ENCODE measurements at places on chromosomes 13 and 19.

- peak; percentile 81 for DNase-seq
Observed at GRCh38 chr13:90968166-90968904, 379.2 kb upstream of the MIR17HG start.

DNA sequence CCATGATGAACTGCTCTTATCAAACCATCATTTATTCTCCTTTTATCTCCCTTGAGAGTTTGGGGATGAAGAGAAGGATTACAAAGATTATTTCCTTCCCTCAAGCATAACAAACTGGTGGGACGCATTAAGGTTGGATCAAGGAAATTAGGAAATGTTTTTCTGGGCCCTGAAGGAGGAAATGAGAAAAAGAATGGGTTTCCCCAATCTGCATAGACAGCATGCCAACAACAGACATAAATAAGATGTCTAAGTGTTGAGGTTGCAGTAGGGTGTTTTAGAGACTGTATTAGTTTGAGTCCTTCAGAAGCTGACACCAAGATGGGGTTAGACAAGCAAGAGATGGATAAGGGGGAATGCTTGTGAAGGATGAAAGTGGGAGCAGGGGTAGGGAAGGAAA, 7.3 kb downstream of the EPSTI1 start:
- DNase-seq: no peak

- DNase-seq: no peak
Observed at GRCh38 chr19:15563325-15563794, 51.7 kb upstream of the CYP4F8 start.

DNA sequence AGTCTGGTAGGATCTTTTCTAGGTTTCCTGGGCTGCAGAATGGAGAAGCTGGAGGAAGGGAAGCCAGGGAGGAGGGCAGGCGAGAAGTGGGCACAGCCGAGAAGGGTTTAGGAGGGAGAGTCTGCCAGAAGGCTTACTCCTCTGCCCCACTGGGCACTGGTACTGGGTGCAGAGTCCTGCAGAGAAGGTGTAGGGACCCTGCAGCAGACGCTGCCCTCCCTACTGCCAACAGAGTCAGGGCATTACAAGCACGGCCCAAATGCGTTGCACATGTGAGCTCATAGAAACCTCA, 726 bp upstream of the PEPD start:
- no peak for DNase-seq

- no peak for DNase-seq
Observed at GRCh38 chr13:66159511-66159910, 1070.6 kb downstream of the PCDH9 start.

DNA sequence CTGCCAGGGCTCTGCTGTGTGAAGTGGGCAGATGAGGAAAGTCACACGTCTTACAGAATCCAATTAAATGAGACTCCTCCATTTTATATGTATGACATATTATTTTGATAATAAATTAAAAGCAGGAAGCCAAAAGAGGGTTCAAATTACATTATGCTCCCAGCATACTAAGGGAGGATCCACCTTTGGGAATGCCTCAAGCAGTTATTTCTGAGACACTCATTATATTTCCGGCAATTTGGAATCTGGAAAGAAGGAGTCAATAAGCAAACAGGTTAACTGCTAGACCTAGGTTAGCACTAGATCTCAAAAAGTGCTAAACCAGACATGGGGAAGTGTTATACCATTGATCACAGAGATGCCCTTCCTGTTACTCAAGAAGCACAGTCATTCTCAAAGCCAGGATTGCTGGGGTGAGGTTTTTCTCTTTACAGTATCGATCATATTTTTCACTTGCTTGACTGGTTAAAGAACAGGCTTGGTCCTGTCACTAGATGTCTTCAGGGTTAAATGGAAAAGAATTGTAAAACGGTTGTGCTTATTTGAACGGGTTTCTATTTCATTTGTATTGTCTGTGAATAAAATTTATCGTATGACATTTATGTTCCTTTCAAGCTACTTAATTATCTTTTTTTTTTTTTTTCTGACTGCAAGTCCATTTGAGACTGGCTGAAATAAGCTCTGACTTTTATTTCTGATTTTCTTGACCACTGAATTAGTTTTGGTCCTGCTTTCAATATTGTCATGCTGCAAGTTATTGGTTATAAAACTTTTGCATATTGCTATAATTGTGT, 523.2 kb downstream of the KLF12 start:
- peak; percentile 69 for DNase-seq

DNA sequence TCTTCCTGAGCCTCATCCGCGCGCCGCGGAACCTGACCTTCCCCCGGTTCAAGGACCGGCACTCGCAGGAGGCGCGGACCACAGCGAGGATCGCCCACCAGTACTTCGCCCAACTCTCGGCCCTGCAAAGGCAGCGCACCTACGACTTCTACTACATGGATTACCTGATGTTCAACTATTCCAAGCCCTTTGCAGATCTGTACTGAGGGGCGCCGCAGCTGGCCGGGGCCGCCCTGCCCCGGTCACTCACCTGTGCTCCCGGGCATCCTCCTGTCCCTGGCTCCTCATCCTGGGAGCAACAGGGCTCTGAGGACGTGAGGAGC, 23.9 kb upstream of the KCTD15 start:
- no peak for DNase-seq

GRCh38 chr19:47626238-47626637, 17.3 kb downstream of the BICRA start:
- no peak for DNase-seq

DNA sequence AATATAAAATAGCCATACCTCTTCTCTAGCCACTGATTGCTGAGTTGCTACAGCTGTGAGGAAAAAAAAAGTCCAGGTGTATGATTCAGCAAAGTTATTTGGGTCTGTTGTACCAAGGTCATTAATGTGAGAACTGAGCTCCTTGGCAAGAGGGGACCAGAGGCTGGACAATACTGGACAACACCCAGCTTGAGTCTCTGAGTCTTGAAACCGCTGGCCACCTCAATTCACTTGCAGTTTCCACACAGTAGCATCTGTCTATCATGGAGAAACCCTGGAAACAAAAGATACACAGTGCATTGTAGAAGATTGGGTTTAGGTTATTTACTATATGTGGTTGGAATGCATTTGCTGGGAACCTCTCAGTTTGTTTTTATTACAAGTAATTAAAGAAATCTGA, 60.4 kb downstream of the WDFY2 start:
- DNase-seq: no peak

GRCh38 chr13:71054358-71054757, 812.6 kb downstream of the DACH1 start:
- no peak for DNase-seq

DNA sequence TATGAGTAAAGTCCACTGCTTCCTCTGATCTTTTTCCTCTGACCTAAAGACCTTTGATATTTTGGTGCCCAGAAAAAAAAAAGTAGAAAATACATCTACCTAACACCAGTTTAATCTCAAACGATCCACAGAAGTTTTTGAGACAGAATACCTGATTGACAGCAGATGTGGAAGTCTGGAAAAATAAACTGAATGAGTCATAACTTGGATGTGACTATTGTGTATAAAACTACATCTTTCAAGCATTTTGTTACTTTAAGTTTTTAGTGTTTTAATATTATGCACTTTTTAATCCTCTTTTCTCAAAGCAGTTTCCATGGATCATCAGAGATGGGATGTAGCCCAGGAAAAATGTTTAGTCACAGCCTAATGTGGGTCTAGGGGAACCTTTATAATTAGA, 216.1 kb downstream of the SLITRK1 start:
- DNase-seq: no peak

GRCh38 chr13:71214821-71215220, 652.2 kb downstream of the DACH1 start:
- DNase-seq: no peak

DNA sequence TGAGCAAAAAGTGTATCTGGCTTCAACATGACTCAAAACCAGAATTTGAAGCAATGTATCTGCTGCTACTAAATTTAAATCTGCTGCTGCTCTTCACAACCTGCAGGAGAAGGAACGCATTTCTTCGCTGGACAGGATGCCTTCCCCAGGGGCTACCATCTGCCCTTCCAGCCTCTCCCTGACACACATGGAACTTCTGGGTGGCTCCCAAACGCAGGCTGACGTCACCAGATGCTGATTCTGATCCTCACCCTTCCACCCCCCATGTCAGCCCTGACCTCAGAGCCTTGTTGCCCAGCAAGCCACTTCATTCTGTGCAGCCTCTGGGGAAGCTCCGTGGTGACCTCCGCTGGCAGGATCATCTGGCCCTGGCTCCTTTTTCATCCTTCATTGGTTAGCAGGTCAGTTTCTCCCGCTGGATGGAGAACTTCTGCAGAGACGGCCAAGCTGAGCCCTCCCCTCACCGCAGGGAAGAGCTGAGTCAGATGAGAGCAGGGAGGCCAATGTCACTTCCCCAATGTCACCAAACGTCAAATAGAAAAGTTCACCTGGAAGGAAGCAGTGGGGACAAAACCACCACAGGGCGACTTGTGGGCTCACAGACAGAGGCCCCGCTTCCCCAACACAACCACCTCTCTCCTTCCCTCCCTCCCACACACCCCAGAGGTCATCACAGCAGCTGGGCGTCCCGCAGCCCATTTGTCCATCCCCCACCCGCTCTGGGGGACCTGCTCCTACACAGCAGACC, 14.0 kb upstream of the RAB20 start:
- DNase-seq: peak; percentile 50

- no peak for DNase-seq
Observed at GRCh38 chr13:24293746-24294145, 15.6 kb upstream of the C1QTNF9 start.

DNA sequence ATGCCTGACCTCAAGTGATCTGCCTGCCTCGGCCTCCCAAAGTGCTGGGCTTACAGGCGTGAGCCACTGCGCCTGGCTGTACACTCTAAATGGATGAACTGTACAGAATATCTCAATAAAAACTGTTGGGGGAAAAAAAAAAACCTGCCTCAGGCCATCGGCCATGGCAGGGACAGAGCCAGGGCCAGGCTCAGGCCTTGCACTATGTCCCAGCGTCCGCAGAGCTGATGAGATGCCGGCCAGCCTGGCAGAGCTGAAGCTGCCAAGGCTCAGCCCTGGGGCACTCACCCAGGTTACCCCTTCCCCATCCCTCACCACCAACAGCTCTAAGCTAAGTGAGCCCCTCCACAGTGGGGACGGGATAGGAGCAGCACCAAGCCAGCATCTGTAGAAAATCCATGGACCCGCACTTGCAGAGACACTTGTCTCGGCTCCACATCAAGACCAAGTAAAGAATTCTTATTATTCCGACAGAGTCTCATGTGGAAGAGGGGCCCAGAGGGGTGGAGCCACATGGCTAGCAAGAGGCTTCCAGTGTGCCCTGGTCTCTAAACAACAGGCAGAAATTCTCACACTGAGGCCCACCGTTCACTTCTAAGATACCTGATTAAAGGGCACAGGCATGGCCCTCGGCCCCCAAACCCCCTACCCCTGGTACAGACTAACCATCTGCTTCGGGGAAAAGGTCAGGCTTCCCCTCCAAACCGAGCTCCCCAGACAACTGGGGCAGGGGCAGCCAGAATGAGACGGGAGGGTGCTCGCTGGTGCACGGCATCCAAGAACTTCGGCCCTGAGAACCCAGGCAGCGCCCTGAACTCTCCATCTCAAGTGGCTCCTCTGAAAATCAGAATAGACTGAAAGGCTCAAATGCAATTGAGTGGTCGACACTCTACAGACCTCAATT, 5.8 kb downstream of the PPP6R1 start:
- DNase-seq: no peak

GRCh38 chr19:48122421-48122820, 11.8 kb upstream of the PLA2G4C start:
- no peak for DNase-seq

GRCh38 chr13:99367106-99367616, 60.0 kb upstream of the GPR183 start:
- no peak for DNase-seq

GRCh38 chr19:48192750-48193149, 22.3 kb downstream of the ZSWIM9 start:
- DNase-seq: no peak

DNA sequence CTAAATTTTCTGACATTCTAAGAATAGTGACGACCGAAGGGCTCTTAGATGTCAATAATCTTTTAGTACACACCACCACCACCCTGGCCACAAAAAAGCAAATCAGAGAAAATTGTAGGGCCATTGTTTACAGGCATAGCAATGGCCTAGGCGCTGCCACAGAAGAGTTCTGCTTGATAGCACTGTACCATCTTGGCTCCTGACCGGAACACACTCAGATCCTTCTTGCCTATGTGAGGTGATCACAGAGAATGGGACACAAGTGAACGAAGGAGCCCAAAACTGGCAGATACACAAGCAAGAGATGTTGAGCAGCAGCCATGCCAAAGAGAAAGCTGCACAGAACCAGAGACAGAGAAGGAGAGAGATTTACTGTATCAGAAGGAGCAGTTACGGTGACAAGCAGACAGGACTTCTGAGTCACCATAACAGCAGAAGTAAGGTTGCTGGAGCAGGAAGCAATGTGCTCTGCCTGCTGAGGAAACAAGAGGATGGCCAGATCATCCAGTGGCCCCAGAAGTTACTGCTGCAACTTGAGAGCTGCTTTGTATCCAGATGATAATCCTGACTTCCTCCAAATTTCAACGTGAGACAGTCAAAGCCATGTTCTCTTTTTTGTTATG, 105.2 kb downstream of the SLITRK6 start:
- DNase-seq: no peak

DNA sequence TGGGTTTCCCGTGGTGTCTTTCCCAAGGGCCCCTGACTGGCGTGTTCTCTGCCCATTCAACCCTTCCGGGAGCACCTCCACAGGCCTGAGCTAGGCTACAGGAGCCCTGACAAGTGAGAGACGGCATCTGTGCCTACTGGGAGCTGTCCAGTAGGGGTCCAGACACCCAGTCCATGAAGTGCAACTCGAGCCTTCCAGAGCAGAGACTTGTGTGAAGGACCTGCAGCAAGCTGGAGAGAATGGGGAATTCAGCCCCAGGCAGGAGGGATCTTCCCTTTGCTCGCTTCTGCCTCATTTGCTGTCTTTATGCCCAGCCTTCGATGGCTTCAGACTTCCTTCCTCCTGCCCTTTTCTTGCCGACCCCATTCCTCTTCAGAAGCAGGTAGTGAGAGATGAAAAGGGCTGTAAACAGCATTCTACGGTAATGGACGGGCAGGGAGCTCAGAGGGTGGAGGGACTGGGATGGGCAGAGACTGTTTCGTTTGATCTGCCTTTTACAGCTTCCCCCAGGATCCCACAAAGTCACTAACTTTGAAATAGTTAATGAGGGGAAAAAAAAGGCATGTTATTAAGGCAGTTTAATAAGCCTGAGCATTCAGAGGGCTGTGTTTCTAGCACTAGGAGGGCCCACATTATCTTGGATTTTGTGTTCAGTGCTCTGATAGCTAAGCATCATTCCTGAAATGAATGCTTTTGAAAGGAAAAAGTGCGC, 327.6 kb downstream of the FGF9 start:
- DNase-seq: no peak

DNA sequence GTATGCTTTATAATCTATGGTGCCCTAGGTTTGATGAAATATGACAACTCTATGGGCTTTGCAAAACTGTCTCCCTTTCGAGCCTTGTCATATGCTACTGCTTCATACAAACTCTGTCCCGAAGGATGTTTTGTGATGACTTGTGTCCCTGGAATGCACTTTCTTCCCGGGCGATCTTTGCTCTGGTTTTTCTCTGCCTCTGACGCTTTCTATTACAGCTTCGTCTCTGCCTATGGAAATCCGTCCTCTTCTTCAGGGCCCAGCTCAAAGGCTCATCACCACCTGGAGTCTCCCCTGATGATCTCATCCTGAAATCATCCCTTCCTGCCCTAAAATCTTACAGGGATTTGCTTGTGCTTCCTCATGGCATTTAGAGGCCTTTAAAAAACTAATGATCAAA, 191.5 kb upstream of the KL start:
- no peak for DNase-seq
